Ovary (tissue), 10 donors: ENCODE measurements at places on chromosomes 1 and 21. TPM values are rescaled to one million over a fixed set of nuclear protein-coding genes. Genes with fewer than 3 reads are reported as not detected.

GRCh38 chr1:153697191-153698019, 18.9 kb downstream of the NPR1 start:
- DNase-seq = peak; percentile 87

DNA sequence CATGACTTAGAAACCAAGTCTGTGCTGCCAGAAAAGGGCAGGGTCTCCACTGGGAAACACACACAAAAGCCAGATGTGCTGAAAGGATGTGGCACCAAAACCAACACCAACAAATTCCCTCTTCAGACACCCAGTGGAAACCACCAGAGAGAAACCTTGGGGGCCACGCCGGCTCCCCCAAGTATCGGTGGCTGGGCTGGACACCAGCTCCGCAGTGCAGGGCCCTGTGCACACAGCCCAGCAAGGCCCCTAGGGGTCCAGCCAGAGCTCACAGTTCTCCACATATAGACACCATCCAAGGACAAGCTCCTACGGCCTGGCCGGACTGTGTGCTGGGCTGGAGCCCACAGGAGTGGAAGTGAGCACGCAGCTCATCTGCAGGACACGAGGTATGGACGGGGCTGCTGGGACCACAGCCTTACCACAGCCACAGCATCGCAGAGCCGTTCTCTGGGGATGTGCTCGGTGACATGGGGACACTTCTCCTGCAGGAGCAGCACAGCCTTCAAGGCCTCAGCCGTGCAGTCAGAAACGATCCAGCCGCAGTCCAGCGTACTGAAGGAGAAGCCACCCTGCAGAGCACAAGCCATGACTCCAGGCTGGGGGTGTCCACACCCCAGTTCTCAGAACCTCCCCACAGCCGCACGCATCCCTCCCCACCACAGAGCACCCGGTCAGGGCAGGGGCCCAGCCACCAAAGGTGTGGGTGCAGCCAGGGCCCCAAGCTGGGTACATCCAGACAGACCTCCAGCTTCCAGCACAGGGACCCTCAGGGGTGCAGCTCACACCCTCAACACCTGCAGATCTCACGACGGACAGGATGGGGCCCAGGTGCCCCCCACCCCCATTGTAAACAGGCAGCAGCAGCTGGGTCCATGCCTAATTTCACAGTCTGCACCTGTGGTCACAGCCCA, 21.3 kb downstream of the LSS start:
- DNase-seq = no peak

- no peak for DNase-seq
Observed at GRCh38 chr1:22502202-22502601, 50.6 kb downstream of the ZBTB40 start.

GRCh38 chr1:173255214-173255813, 48.2 kb upstream of the TNFSF4 start:
- DNase-seq = no peak

Gene BARHL2
- total RNA-seq = not detected

GRCh38 chr1:64940025-64940424, 26.3 kb downstream of the JAK1 start:
- no peak for DNase-seq

GRCh38 chr1:209675565-209676154, 448 bp downstream of the G0S2 start:
- DNase-seq = peak; percentile 45

- DNase-seq = no peak
Observed at GRCh38 chr1:185520188-185520920, 203.3 kb upstream of the IVNS1ABP start.

DNA sequence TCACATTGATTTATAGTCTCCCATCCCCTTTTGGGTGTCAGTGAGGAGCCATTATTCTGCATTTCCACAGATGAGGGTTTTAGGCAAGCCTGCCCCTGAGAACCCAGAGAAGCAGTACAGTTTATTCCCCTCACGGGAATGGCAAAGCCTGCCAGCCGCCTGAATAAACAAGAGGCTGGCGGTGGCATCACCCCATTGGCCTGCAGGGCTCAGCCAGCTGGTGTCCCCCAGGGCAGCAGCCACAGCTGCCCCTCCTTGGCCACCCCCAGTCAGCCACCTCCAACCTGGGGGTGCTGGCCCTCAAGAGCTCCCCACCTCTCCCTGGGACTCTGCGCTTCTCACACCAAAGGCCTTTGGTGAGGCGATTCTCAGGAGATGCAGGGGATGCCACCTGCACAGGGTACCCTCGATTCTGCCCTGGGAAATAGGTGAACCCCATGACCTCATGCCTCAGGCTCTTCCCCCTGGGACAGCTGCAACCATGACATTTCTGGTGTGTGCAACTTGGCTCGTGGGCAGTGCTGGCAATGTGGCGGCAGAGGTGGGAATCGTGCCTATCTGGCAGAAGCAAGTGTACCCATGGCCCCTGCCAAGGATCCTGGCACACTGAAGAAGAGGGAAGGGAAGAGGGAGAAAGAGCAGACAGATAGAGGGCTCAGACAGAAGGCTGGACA, 14.0 kb downstream of the OLFML2B start:
- no peak for DNase-seq

- DNase-seq = no peak
Observed at GRCh38 chr1:151814426-151814825, 9.2 kb upstream of the LINGO4 start.

DNA sequence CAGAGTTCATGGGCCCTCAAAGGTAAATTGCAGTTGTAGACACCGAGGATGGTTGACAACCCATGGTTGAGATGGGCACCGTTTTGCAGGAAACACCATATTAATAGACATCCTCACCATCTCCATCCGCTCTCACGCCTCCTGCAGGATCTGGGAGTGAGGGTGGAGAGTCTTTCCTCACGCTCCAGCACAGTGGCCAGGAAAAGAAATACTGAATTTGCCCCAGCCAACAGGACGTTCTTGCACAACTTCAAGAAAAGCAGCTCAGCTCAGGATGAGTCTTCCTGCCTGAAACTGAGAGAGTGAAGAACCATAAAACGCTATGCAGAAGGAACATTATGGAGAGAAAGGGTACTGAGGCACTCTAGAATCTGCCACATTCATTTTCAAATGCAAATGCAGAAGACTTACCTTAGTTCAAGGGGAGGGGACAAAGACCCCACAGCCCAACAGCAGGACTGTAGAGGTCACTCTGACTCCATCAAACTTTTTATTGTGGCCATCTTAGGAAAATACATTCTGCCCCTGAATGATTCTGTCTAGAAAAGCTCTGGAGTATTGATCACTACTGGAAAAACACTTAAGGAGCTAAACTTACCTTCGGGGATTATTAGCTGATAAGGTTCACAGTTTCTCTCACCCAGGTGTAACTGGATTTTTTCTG, 9.3 kb downstream of the SLAMF8 start:
- no peak for DNase-seq

DNA sequence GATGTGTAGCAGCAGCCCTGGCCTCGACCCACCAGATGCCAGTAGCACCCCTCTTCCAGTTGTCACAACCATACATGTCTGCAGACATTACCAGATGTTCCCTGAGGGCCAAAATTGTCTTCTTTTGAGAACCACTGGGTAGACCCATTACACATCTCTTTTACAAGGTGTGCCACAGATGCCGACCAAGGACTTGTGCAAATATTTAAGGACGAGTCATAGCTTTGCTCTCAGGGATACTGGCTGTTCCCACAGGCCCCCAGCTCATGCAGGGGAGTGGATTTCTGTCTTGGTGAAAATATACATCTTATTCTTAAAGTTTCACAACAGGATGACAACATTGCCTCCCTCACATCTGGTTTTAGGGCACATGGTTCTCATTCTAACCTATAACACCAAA, 59.4 kb upstream of the ZBTB18 start:
- no peak for DNase-seq

Gene ANKRD65
- total RNA-seq = 16.4 TPM

Gene SLC5A9
- total RNA-seq = not detected

GRCh38 chr1:68217060-68217554, 15.2 kb downstream of the WLS start:
- DNase-seq = no peak

- no peak for DNase-seq
Observed at GRCh38 chr1:41743366-41743765, 175.4 kb downstream of the HIVEP3 start.

- peak; percentile 24 for DNase-seq
Observed at GRCh38 chr21:43290421-43291346, 121.9 kb downstream of the CRYAA start.

DNA sequence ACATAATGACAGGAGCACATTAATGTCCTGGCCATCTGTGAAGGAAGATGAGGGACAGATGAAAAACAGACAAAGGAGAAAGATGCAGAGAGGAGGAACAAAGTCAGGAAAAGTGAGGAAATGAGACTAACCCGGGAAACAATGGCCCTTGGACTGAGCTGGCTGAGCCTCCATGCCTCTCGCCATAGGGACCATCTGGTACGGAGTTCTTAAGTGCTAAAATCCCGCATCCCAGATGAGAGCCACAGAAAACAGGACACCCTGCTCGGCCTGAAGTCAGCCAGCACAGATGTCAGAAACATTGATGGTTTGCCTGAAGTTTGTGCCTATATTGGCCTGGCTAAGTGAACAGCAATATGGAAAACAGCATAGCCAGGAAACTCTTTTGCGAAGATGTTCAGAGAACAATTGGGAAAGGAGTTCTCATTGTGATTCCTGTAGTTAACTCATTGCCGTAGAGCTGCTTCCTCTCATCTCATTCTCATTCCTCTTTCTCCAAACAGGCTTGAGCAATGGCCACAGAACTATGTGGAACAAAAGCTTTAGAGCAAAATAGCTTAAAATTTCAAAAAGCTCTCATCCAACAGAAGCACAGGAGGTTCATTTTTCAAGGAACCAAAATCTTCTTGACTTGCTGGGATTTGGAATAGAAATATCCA, 96.6 kb downstream of the ASTN1 start:
- DNase-seq = no peak

- DNase-seq = no peak
Observed at GRCh38 chr1:15321601-15322000, 74.6 kb downstream of the FHAD1 start.

DNA sequence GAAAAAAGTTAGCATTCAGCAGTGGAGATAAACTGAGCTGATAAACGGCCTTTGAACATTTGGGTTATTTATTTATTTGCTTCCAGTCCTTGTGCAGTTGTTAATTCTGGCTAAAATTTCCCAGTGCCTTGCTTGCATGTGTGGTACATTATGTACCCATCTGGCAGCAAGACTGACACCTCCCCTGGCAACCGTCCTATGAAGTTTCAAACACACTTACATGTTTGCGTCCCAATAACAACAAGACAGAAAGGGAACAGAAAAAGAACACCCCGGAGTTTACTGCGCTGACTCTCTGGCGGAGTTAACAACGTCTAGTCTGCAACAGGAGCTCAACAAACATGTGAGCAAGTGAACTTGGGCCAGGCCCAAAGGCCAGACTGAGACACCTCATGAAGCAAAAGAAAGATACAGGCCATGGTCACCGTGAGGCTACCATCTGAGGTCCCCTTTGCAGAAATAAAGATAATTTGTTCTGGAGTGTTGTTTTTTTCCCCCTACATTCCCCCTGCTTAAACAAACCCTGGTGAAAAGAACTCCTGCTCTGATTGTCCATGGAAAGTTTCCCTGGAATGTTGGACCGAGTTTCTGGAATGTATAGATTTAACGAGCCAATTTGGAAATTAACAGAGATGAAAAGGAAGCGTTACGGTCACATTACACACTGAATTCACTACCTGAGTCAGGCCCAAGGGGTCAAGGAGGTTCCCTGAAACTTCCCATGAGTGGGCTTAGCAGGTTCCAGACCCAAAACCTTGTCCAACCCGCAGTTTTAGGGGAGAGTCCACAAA, 33.4 kb downstream of the TRABD2B start:
- no peak for DNase-seq

- DNase-seq = no peak
Observed at GRCh38 chr1:7770669-7770996, 463 bp upstream of the VAMP3 start.

- DNase-seq = no peak
Observed at GRCh38 chr1:7110321-7110720, 325.1 kb downstream of the CAMTA1 start.

DNA sequence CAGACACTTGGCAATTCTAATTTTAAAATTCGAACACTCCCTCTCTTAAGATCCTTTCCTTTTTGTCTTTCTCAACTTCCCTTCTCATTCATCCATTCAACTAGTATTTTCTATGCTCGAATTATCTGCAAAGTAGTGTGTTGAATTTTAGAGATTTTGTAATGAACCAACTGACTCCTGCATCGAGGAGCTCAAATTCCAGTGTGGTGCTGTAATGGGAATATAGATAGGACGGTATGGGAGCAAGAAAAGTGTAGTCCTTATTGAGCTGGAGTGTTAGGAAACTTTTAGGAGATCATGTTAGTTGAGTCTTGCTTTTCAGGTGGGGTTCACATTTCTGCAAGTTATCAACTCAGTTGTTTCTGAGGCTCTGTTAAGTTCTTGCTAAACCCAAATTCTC, 897.5 kb downstream of the TTLL7 start:
- DNase-seq = no peak

Gene TAF1A
- 13.3 TPM for total RNA-seq

GRCh38 chr1:43577655-43578542, 47.2 kb downstream of the PTPRF start:
- DNase-seq = no peak

Gene PTPN22
- 0.66 TPM for total RNA-seq

- no peak for DNase-seq
Observed at GRCh38 chr1:172224871-172225270, 195.6 kb upstream of the C1orf105 start.

Gene CTSE
- total RNA-seq = not detected

GRCh38 chr1:81733480-81733879, 67.3 kb upstream of the ADGRL2 start:
- no peak for DNase-seq

Gene GGPS1
- 31.7 TPM for total RNA-seq

DNA sequence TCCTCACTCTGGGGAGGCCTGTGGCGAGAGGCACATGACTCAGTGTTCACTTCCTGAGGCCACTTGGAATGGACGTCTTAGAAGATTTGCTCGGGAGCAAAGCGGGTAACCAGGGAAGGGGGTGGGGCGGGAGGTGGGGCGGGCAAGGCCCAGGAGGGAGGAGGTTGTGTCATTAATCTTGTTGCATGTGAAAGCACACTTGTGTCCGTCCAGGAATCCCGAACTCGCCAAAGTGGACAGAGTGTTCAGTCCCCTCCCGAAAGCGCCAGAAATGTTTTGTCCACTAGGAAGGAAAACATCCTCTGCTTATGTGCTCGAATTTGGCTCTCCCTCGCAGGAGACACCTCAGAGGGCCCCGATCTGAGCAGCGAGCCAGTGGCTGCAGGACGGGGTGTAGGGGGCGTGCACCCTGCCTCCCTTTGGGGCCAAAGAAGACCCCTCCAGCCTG, 84.2 kb downstream of the SPSB1 start:
- DNase-seq = peak; percentile 89

Gene LCE1B
- not detected for total RNA-seq

DNA sequence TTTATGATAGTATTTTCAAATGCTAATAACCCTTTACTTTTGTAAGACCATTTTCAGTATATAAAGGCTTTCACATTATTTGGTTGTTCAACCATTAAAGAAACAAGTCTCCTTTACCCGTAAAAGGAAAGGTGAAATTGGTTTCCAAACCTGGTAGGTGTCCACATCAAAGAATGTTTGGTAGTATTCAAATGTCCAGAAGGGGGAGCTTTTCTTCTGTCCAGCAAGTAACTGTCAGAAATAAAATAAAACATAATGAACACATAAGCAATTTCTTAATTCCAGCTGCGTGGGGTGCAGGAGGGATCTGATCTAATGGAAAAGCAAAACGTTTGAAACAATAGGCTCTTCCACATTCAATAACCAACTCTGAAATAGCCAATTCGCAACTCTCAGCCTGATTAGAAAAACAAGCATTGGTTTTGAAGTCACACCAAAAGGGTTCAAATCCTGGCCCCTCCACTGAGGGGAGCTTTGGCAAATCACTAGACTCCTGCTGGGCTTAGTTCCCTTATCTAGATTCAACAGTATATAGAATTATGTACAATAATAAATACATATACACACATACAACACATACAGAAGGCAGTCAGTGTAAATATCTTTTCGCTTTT, 11.0 kb downstream of the YIPF1 start:
- DNase-seq = no peak
